Stimulated activated CD8-positive, alpha-beta memory T cell treated with anti-CD3 and anti-CD28 coated beads, Interleukin-15, amount 100 ng/mL, for 1 hour (primary cell): ENCODE measurements at places on chromosomes 16 and 17.

DNA sequence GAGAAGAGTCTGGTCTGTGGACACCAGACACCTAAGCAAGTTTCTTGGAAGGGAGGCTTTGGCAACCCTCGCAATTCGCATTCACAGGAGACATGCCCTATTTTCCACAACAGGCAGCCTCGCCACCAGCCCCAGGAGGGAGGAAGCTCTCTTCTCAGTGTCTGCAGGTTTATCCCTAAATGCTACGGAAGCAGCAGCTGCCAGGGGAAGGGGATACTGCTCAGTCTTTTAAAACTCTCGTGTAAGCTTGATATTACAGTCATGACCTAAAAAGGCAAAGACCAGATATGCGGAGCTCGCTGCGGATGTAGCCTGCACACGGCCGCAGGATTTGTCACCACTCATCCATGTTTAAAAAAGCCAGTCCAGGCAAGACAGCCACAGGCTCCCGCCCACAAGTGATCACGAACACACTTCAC lies 159.2 kb upstream of the RPH3AL start:
- no peak for DNase-seq

- DNase-seq, result no peak
Measured at GRCh38 chr16:72989579-72990551, 58.1 kb downstream of the ZFHX3 start.

DNA sequence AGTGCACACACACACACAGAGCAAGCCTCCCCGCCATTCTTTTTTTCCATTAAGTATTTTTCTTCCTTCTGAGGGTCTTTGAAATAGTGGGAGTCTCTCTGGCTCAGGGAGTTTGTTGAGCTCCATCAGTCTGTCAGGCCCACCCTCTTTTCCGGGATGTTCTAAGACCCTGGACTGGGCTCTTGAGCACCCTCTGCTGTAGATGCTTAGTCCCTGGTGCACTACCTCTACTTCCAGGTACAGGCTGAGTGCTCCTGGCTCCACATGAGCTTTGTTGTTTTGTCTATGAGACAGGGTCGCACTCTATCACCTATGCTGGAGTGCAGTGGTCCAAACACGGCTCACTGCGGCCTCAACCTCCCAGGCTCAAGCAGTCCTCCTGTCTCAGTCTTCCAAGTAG lies 20.7 kb downstream of the LIMD2 start:
- no peak for DNase-seq

- no peak for DNase-seq
Measured at GRCh38 chr16:86768228-86768791, 190.0 kb downstream of the FOXL1 start.

DNA sequence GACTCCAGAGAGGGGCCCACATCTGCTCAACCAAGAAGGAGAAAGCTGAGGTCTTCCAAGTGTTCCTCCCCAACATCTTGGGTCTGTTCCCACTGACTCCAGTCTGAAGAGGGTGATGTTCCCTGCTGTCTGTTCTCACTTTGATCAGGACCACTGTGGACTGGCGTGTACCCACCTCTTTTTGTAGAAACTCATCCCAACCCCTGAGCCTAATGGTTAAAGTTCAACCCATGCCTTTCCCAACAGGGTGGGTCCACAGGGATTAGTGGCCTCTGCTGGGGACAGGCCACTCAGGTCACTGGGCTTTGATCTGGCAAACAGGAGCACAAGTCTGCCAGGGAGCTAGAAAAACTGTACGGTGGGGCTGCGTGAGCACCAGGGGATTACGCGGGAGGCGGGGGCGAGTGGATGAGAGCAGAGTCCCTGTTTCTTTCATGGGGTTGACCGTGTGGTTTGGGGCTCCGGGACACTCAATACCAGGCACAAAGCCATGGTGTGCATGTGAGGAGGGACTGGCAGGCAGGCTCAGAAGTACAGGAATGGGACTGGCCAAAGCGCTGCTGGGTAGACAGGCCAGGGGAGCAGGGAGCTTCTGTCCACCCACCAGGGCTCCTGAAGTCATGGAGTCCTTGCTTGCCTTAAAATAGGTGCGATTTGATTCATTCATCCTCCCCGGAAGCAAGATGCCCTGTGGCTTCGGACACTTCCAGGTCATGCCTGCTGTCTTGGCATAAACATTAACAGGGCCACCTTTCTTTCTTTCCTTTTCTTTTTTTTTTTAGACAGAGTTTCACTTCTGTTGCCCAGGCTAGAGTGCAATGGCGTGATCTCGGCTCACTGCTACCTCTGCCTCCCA lies at the start of gene CA5A:
Gene CA5A, minus strand, starts transcription at position 155 of the 856 bp plus-strand sequence. Its CDS starts 79 bp downstream, at position 76.
- no peak for DNase-seq

DNA sequence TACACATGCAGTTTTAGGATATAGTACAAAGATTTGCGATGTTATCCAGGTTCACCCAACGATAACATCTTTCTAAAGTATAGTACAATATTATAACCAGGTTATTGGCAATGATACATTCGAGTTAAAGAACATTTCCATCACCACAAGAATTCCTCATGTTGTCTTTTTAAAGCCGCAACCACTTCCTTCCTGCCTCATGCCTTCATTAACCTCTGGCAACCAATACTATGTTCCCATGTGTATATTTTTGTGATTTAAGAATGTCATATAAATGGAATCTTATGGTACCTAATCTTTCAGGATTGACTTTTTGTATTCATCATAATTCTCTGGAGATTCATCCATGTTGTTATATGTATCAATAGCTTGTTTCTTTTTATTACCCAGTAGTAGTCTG lies 1183.2 kb downstream of the CDH11 start:
- DNase-seq, result no peak

DNA sequence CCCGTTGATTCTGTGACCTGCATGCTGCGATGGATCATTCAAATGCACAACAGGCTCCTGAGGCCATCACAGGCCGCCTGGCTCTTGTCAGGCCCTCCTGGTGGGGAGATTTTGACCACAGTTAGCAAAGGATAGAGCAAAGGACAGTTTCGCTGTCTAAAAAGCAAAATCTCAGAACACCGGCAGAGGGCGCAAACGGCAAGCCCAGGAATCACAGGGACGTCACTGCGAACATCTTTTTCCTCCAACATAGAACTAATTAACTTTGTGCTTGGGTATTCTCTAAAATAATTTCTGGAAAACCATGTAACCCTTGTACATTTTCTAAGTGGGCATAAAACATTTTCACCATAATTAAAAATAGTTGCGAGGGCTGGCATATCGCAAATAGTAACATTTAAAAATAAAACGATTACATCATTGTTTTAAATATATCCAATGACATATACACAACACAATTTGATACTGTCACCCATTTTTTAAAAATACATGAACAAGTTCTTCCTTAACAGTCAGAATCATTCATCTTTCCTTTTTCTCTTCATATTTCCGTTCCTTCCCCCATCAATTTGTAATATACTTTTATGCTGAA lies 19.7 kb upstream of the SLC47A1 start:
- DNase-seq, result peak; percentile 43

- DNase-seq, result no peak
Measured at GRCh38 chr17:693791-694638, 20.6 kb downstream of the VPS53 start.

DNA sequence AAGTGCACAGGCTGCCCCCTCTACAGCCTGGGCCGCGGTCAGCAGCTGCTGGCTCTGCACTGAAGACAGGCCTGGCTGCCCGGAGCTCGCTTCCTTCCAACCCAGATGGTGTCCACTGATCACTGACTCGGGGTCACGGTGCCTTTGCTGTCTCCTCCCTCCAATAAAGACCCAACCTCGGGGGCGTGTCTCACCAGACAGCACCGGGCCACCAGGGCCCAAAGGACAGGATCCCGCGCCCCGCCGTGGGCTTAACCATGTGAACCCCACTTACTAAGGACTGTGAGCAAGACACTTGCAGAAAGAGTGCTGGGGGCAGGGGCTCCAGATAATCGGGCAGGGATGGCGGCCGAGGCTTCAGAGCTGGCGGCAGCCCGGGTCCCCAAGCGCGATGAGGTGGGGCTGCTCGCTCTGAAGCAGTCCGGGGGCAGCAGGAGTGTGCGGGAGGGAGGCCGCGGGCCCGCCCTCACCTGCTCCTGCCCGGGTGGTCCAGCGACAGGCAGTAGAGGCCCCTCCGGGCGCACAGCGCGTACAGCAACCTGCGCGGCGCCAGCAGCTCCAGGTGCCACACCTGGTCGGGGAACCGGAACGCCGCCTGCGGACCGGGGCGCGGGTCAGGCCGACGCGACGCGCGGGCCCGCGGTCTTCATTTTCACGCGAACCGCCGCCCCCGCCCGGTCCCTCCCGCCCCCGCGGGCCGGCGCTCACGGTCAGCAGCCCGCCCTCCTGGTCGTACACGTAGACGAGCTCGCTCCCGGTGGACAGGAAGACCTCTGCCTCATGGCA lies 502 bp downstream of the FAAP100 start:
- DNase-seq, result no peak

DNA sequence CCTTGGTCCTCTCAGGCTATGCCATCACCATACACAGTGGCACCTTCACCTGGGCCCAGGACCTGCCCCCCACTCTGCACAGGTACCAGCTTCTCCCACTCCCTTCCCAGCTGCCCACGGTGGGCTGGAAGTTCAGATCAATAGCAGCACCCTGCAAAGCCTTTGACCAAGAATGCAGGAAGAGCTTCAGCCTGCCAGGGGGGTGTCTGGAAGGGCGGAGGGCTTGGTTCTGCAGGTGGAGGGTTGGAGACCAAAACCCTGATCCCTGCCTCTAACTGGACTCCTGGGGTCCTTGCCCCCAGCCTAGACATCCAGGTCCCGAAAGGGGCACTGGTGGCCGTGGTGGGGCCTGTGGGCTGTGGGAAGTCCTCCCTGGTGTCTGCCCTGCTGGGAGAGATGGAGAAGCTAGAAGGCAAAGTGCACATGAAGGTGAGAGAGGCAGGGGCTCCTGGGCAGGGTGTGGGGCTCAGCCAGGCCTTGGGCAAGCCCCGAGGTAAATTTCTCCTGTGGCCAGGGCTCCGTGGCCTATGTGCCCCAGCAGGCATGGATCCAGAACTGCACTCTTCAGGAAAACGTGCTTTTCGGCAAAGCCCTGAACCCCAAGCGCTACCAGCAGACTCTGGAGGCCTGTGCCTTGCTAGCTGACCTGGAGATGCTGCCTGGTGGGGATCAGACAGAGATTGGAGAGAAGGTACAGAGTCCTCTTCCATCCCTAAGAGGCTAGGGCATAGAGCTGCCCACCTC lies 34.3 kb downstream of the ABCC3 start:
- no peak for DNase-seq

DNA sequence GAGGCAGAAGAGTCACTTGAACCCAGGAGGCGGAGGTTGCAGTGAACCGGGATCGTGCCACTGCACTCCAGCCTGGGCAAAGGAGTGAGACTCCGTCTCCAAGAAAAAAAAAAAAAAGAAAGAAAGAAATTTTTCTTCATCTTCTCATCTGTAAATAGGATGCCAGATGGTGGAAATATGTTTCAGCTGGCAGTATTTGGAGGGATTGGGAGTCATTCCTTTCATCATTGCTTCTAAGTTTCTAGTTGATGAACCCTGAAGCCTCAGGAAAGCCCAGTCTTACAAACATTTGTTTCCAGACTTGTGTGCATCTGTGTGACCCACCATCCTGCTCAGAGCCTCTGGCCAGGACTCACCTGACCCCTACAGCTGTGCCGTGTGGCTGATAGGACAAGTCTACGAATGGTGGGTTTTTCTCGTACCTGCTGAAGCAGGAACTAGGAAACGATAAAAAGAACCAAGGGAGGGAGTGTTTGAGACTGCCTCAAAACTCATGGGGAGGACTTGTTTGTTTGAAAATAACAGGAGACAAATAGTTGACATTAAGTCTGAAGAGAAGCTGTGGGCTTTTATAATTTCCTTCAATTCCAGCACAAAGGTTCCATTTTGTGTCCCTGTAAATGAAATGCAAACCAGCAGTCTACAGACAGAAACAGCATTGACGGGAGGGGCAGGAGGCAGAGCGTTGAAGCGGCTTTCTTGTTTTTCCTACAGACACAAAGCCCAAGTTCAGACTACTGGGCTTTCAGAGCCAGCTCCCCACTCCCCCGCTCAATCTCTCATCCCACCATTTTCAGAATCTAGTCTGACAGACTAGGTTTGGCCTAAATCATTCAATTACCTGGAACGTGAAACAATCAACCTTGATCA lies 24.9 kb downstream of the CDRT4 start:
- no peak for DNase-seq

DNA sequence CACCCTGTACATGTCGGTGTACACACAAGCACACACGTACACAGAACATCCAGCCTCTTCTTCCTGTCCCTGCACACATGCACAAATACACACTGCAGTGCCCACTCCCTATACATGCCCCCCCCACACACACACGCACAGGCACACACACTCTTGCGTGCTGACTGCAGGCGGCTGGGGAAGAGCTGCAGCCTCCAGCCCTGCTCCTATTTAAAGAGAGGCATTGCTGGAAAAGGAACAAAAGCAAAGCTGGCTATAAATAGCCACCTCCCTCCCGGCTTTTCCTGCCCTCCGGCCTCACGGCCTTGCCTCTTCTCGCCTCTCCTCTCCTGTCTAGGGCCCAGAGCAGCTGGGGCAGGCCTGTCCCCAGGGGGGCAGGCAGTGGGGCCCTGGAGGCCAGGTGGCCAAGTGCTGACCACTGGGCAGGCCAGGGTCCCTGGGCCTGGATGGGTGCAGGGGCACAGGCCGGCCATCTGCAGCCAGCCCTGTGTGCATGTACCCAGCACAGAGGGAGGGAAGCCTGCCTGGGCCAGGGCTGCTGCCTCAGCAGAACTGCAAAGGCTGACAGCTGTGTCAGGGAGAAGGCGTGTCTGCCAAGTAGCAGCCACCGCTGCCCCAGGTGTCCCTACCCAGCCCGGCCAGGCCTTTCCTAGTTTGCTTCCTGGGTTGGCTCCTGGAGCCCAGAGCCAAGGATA lies 25.4 kb downstream of the RTN4RL1 start:
- no peak for DNase-seq

- DNase-seq, result no peak
Measured at GRCh38 chr17:30337393-30337999, 3.6 kb upstream of the TMIGD1 start.

- no peak for DNase-seq
Measured at GRCh38 chr17:72363089-72363610, 242.3 kb downstream of the SOX9 start.

DNA sequence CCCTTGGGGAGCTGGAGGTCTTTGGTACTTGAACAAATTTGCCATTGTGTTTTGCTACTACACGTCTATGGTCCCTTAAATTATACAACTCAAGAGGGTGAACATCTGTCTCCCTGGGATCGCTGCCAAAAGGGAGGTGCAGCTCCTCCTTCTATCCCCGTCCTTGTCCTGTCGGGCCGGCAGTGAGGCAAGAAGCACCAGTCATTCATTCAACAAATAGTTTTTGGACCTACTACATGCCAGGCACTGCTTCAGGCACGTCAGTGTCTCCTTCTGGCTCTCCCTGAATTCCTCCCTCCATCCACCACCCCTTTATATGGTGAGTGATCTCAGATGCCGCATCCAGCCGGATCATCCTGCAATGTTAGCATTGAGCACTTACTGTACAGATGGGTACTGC lies 2.2 kb upstream of the RPL38 start:
- no peak for DNase-seq

DNA sequence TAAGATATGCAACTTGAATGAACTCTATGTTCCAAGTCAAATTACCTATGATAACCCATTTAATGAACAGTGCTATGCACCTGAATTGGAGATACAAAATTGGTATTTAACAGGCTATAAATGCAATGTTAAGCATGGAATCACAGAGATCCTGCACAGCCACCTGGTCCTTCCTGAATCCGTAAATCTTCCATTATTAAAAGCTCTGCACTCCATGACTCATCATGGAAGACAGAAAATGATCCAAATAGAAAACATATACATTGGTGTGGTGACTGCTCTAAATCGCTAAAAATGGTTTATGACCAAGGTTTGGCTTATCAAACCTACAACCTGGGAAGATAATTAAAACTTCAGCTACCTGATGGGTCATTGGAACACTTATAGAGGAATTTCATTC lies 45.3 kb downstream of the GLG1 start:
- no peak for DNase-seq
